NCI-H446 (cell line): ENCODE measurements at places on chromosomes 3 and 15.

DNA sequence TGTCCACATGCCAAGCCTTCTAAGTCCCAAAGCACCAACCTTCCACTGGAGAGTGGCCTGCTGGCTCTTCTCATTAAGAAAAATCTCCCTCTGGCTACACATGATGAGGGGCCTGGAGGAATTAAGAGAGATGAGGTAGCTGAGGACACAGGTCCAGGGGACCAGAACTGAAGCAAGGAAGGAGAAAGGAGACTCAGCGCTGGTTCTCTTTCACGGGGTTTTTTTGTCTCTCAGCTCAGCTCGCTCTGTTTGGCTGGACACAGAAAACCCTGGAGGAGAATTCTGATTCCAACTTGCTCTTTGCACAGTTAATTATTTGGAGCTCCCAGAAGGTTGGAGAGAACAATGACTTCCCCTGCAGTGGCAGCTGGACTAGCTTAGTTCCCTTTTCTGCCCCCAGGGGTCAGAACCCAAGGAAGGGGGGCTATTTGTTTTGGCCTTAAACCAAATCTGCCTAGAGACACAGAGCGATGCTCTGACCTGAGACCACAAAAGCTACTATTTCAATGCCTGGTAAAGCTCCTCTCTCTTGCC lies 507.6 kb downstream of the FHIT start:
- peak; percentile 53 for DNase-seq

DNA sequence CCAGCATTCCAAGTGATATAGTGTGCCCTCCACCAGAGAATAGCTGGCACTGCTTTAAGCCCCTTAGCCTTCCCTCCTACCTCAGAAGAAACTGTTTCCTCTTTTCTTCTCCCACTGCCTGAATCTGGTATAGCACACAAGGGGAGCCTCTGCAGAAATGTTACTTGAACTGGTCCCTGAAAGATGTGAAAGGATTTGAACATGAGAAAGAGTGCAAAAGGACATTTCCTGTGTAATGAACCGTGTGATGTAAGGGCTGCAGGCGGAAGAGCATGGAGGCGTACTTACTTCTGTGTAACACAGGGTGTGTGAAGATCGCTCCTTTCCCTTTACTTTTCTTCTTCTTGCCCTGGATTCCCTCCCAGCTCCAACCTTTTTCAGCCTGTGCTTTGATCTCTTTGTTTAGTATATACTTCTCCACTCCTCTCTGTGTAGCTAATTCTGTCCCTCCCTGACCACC lies 8.4 kb downstream of the TMOD3 start:
- DNase-seq = no peak

DNA sequence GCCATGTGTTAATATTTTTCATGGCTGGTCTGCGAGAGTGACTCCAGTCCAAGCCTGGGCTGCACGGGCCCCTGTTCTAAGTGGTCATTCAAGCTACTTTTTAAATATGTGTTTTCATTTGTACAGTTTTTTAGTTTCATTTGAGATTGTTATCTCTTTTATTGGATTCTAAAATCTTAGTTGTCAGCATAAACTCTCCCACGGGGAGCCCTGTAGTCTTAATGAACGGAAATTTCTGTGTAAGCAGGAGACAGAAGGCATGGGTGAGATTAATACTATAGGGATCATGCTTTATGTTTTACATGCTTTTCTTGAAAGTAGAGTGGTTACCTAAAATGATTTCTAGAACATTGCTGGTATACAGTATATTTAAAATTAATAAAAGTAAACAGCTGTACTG lies 373.1 kb upstream of the SLCO3A1 start:
- DNase-seq = no peak

GRCh38 chr15:26624128-26624527 lies 148.7 kb downstream of the GABRB3 start:
- no peak for DNase-seq

GRCh38 chr3:171149526-171150116 lies 123.1 kb upstream of the SLC2A2 start:
- DNase-seq = no peak

- no peak for DNase-seq
Observed at GRCh38 chr15:58921267-58921790, 12.2 kb downstream of the SLTM start.

- no peak for DNase-seq
Observed at GRCh38 chr3:159208050-159208449, 406.2 kb downstream of the MFSD1 start.

GRCh38 chr3:136142592-136142991 lies 53.5 kb downstream of the MSL2 start:
- peak; percentile 52 for DNase-seq
